ENCODE measurements at places on chromosomes 1 and 21. TPM values are rescaled to one million over a fixed set of nuclear protein-coding genes. Genes with fewer than 3 reads are reported as not detected.

GRCh38 chr1:245751116-245751515 lies 596.3 kb downstream of the KIF26B start:
- DNase-seq, result no peak

Gene HLX
- polyA plus RNA-seq, result 9.9 TPM

GRCh38 chr21:42037516-42037915 lies 27.4 kb upstream of the ZBTB21 start:
- DNase-seq, result no peak

GRCh38 chr1:205974712-205975111 lies 28.5 kb downstream of the RAB7B start:
- DNase-seq, result no peak

Gene TPTE
- polyA plus RNA-seq, result not detected

DNA sequence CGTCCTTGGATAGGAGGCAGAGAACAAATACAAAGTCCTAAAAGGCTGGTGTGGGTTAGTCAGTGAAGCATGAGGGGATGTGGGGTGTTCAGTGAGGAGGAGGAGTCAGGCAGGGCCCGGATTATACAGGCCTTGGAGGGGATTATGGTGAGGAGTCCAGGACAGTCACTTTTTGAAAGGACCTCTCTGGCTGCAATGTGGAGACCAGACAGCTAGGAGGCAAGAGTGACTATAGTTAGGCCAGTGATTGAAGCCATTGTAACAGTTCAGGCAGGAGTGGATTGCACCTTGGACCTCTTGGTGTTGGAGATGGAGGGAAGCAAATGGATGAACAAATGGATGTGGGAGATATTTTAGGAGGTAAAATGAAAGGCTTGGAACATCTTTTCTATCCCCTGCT lies 115.8 kb downstream of the C1orf94 start:
- DNase-seq, result no peak

- DNase-seq, result no peak
Observed at GRCh38 chr1:119611701-119612113, 36.4 kb downstream of the ZNF697 start.

DNA sequence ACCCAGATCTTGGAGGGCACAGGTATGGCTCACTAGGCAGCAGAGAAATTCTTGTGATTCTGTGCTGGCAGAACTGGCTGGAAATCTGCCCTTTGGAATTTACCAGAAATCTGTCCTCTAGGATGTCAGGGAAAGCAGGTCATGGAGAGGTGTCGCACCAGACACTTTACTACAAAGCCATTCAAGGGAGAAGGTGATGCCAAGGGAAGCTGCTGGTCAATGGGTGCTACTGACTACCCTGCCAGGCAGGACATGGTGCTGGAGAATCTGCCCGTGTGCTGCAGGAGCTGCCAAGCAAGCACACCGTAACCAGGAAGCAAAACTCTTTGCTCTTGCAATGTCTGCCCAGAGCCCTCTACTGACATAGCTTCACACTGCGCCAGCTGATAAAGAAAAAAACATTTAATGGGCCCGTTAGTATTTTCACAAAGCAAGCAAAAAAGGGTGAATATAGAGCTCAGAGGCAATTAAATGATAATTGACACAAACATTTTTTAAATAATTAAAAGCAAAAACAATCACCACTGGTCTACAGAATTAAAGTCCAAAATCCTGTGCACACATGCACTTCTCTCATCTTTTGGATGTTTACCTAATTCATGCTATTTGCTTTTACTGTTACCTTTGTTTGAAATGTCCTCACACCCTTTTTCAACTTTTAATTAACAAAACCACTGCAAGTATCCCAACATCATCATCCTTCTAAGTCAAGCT lies 7.2 kb upstream of the FBXO28 start:
- no peak for DNase-seq

Gene UMODL1
- polyA plus RNA-seq, result not detected

GRCh38 chr1:53763461-53763860 lies 24.5 kb upstream of the GLIS1 start:
- no peak for DNase-seq

Gene PCSK9
- 1.9 TPM for polyA plus RNA-seq

DNA sequence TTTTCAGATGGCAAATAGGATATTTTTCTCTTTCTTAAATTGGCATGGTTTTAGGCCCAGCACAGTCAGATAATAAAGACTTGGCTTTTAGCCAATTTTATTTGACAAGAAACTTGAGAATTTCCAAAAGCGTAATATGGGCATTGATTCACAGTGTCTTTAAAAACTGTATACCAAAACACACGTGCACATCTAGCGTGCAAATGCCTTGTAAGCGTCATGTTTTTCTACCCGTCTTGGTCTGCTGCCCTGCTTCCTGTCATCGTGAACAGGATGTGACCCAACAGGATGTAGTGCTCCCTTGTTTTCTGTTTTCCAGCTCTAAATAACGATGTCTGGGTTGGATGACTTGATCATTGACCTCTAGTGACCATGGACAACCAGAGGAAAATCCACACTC lies 24.7 kb upstream of the SLC44A3 start:
- no peak for DNase-seq

Measured in left renal cortex interstitium (tissue), 4 donors.